ENCODE measurements at places on chromosomes 5 and 9.

DNA sequence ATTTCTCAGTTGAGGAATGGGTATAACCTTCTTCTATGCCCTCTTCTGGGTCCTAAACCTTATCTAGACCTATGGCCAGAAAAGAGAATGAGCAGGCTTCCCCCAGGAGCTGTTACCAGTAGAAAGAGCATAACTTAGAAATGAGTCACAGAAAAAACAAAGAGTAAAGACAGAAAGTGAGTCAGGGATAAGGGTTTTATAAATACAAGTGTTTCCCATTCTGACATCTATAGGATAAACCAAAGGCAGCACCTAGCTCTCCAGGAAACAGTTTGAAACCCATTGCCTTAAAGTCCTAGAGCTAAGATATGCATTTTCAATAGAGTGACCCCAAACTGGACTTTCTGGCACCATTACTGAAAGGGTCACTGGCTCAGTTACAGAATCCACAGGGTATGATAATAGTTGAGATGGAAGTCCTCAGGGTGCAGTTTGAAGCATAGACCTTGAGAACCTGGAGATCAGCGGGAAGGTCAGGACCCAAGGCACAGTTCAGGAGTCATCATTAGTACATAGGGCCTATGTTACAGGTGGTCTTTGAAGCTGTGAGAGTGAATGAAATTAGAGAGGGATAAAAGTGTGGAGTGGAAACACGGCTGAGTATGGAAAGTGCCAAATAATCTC lies 42.7 kb upstream of the LIFR start:
- no peak for DNase-seq

DNA sequence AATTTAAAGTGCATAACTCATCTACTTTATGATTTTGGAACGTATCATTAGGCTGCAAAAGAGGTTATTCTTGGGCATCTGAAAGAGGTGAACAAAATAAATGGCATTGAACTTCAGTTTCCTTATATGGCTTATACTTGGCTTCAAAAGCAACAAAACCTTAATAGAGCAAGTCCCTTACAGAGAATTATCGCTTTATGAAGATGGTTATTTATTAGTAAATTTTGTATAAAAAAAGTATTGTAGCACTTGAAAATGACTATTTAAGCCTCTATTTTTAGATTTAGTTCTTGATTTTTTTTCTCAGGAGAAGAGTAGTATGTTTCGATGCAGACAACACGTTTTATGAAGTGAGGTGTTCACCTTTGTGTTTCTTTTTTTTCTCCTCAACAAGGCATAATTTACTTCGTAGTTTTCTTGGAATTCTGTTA lies 2.0 kb downstream of the ERBIN start:
- DNase-seq: no peak

DNA sequence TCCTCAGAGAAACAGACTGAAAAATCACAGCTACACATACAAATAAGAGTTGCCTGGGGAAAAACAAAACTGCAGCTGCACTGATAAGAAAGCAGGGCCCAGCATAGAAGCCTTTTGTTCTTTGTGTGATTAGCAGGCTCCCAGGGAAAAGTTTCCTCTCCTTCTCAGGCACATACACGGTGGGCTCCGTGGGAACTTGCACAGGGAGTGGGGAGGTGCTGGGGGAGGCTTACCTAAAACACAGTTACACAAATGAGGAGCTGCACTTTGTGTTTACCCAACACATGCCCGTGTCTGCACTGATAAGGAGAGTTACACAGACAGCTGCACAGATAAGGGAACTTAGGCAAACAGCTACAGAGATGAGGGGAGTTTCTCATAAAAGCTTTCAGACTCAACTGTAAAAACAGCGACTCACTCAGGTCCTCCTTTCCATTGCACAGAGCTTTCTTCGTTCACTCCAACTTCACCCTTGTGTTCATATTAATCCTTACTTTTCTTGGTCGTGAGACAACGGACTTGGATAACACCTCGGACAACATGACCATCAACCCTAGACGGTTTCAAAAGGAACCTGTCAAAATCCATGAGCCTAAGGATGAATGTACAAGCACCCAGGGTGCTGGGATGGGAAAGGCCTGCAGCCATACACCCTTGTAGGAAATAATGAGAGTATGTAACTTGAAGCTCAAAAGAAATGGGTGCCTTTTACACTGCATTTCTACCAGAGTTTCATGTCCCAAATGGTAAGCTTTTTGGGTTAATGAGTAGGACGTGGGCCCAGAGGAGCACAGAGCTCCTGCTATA lies 50.8 kb downstream of the SERINC5 start:
- no peak for DNase-seq

GRCh38 chr9:127423476-127423933 lies 677 bp upstream of the ZNF79 start:
- no peak for DNase-seq

GRCh38 chr9:132350861-132351315 lies 3.9 kb downstream of the SETX start:
- DNase-seq: no peak

GRCh38 chr5:141084487-141084989 lies 9.9 kb upstream of the PCDHB2 start:
- no peak for DNase-seq

DNA sequence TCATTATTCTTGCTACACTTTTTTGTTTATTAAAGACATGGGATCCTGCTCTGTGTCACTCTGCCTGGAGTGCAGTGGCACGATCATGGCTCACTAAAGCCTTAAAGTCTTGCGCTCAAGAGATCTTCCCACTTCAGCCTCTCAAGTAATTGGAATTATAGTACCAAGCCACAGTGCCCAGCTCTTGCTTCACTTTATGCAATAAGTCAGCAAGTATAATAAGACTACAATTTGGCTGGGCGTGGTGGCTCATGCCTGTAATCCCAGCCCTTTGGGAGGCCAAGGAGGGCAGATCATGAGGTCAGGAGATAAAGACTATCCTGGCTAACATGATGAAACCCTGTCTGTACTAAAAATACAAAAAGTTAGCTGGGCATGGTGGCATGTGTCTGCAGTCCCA lies 5.9 kb downstream of the C9orf153 start:
- no peak for DNase-seq

DNA sequence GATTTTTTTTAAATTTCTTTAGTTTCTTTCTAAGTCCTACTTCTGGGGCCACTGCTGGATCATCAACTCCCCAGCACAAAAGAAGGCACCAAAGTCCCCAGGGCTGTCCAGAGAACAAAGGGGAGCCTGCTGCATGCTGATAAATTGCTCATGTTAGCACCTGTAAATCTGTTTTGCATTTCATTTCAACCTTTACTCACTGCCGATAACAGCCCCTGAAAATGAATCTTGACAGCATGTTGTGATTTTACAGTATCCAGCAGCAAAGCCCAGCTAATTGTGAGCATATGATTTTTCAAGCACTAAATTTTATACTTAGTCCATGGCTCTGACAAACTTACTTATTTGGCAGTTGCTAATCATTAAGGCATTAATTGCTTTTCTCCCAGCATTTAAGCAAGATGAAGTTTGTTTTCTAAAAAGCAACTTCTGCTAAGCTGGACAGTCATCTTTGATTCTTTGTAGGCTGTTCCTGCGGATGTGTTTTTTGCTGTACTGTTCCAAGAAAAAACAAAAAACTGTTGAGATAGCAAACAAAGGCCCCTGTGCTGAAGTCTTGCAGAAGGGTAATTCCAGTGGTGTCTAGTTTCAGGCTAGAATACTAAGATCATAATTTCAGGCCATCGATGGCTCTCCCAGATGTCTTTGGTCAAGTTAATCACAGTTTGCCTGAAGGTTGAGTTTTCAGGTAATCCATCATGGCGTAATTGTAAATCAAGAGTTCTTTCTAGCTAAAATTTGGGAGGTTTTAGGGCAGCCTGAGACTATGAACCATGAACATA lies 73.1 kb upstream of the GAS1 start:
- DNase-seq: no peak

DNA sequence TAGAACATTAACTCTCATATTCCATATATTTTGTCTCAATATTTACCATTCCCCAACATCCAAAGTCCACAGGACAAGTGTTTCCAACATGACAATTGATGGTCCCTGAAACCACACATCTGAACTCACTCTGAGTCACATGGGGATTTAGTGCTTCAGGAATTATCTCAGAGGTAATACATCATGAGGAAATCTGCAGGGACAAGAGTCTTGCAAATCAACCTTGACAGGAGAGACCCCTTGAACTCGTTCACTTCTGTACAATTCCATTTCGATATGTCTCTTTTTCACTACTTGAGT lies 119.7 kb upstream of the ABCA1 start:
- no peak for DNase-seq

- DNase-seq: no peak
Observed at GRCh38 chr5:1963358-1963757, 80.6 kb upstream of the IRX4 start.

DNA sequence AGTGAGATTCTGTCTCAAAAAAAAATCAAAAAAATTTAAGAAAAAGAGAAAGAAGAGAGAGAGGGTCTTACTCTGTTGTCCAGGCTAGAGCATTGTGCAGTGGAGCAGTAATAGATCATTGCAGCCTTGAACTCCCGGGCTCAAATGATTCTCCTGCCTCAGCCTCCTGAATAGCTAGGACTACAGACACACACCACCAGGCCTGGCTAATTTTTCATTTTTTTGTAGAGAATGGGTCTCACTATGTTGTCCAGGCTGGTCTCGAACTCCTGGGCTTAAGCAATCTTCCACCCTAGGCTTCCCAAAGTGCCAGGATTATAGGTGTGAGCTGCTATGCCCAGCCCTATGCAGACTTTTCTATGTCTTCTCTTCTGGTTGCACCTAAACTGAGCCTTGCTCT lies 25.0 kb downstream of the RRAGA start:
- no peak for DNase-seq
